ENCODE measurements at places on chromosomes 5 and 9. TPM values are rescaled to one million over a fixed set of nuclear protein-coding genes. Genes with fewer than 3 reads are reported as not detected.

The CDX1 gene
- not detected for total RNA-seq

The AK3 gene
- 27.7 TPM for total RNA-seq

The ERMP1 gene
- total RNA-seq = 40.9 TPM

The HTR4 gene
- total RNA-seq = not detected

The FSD1L gene
- 5.2 TPM for total RNA-seq
